ENCODE measurements at places on chromosomes 16 and 17.

DNA sequence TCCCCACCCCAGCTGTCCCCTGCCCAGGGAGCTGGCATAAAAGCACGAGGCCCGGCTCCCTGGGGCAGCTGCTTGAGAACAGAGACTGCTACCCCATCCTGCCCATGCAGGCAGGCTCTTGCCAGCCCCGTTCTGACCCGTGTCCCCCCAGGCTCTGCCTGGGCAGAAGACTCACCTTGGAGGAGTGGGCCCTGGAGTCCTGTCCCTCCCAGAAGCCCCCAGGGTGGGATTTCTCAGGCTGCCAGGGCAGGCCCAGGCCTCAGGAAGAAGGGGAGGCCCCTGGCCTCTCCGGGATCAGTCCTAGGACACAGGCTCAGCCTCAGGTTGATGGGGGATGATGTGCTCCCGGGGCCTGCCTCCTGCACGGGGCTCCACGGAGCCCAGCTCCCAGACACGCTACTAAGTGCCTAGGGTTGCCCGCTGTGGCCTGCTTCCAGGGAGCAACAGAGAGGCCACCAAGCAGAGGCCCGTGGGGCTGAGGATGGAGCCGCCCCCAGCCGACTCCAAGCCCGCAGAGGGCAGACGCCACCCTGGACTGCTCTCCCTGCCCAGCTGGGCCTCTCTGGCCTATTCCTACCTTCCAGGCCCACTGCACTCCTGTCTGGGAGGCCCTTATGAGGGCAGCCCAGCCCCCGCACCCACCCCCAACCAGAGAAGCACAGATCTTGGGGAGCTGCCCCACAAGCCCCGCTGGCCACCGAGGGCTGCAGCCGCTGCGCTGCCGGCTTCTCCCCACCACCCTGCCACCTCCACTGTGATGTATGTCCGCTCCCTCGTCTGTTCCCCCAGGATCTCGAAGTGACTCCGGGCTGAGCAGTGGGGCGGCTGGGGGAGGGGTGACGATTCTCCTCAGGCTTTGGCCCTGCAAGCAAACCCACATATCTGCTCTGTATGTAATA lies 1.7 kb downstream of the NME3 start:
- DNase-seq = no peak

DNA sequence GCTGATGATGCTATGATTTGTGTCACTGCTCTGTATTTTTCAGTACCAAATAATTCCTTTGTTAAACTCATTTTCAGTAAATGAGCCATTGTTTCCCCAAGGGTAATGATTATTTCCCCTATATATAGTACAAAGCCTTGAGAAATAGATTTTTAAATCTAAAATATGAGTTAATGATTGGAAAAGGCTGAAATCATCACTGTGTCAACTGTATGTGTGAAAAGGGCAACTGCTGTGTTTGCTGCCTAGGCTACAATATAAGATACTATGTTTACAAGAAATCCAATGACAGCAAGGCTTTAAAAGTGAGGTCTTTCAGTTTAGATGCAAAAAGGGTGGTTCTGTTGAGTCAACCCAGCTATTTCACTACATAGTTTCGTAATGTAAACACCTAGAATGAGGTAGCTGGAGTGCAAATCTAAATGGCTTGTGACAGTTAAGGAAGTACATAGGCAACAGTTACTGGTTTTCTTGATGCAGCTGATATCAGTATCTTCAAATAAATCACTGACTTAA lies 15.3 kb downstream of the NLK start:
- no peak for DNase-seq

DNA sequence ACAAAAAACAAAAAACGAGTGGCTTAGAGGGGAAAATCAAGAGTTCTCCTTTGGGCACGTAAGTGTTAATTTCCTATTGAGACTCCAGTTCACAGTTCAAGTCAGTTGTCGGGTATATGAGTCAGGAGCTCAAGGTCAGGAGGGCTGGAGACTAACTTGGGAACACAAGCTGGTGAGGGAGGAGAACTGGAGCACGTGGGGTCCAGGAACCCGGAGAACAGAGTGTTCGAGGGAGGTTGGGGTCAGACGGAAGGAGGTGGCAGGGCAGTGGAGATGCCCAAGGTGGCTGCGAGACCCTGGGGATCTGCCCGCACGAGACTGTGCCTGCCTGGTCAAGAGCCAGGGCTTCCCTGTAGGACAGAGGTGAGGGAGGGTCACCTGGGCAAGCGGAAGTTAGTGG lies 12.0 kb downstream of the ALDH3A1 start:
- no peak for DNase-seq

DNA sequence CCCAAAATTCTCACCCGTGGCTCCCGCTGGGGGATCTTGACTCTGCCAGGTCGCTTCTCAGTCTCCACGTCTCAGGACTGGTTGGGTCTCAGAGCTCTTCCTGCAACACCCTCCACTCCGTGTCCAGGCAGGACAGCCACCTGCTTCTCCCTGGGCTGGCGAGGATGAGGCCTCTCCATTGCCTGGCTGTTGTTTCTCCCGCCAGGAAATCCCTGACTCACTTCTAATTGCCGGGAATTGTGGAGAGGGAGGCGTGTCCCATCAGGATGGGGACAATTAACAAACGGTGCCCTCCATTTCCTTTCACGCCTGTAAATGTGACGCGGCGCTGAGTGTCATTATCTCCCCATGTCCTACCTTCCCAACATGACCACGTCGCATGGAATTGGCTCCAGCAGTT lies 204.5 kb downstream of the RBFOX3 start:
- DNase-seq = no peak

DNA sequence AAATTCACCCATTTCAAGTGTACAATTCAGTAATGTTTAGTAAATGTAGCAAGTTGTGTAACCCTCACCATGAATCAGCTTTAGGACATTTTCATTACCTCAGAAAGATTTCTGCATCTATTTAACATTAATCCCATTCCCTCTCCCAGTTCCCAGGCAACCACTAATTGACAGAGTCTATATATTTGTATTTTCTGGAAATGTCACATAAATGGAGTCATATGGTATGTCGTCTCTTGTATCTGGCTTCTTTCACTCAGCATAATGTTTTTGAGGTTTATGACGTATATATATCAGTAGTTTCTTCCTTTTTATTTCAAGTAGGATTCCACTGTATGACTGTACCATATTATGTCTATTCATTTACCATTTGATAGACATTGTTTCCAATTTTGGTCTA lies 199.8 kb downstream of the CYB561 start:
- DNase-seq = no peak

- no peak for DNase-seq
Observed at GRCh38 chr16:79903471-79903870, 302.9 kb upstream of the MAF start.

- no peak for DNase-seq
Observed at GRCh38 chr16:17338244-17338643, 132.5 kb downstream of the XYLT1 start.

GRCh38 chr16:71883168-71883848 lies 674 bp downstream of the ZNF821 start:
- peak; percentile 28 for DNase-seq

GRCh38 chr16:55849536-55849935 lies 16.6 kb upstream of the CES1 start:
- no peak for DNase-seq

DNA sequence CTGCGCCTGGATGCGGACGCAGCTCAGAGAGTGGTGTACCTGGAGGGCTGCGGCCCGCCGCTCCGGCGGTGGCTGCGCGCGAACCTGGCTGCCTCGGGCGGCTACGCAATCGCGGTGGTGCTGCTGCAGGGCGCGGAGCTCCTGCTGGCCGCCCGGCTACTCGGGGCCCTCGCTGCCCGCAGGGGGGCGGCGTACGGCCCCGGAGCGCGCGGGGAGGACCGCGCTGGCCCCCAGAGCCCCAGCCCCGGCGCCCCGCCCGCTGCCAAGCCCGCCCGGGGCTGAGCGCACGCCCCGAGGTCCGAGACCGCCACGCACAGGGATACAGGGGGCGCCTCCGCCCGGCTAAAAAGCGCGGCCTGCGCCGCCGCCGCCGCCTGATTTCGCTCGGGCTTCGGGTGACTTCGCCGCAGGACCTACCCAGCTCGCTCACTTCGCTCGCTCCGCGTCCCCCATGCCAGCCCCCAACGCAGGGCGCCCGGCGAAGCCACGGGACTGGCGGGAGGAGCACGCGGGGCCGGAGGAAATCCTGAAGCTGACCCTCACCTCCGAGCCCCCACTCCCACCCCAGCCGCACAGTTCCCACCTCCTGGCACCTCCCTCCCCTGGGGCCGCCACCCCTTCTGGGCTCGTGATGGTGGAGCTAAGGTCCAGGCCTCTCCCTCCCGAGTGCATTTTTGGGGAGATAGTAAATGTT lies 8.2 kb downstream of the PDE6G start:
- no peak for DNase-seq

- DNase-seq = no peak
Observed at GRCh38 chr17:47776330-47777197, 43.5 kb downstream of the TBX21 start.

Measured in stimulated activated CD4-positive, alpha-beta T cell treated with anti-CD3 and anti-CD28 coated beads, Interleukin-4, amount 100 ng/mL, for 48 hours (primary cell).